T-helper 2 cell (primary cell): ENCODE measurements at places on chromosomes 6 and 20.

DNA sequence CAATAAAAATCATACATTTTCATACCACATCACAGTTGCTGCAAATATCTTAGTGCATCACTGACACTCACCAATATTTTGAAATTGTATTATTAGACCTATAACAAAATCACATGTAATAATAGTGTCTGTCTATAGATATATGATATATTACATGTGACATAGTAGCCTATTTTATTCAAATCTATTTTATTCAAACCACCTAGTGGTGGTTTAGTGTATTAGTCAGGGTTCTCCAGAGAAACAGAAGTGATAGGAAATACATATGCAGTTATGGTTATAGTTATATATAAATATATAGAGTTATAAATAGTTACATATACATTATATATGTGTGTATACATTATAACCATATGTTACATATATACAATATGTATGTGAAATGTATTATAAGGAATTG lies 366.5 kb upstream of the ARID1B start:
- no peak for DNase-seq

- DNase-seq = no peak
Observed at GRCh38 chr6:7232351-7232750, 80.6 kb downstream of the SSR1 start.

DNA sequence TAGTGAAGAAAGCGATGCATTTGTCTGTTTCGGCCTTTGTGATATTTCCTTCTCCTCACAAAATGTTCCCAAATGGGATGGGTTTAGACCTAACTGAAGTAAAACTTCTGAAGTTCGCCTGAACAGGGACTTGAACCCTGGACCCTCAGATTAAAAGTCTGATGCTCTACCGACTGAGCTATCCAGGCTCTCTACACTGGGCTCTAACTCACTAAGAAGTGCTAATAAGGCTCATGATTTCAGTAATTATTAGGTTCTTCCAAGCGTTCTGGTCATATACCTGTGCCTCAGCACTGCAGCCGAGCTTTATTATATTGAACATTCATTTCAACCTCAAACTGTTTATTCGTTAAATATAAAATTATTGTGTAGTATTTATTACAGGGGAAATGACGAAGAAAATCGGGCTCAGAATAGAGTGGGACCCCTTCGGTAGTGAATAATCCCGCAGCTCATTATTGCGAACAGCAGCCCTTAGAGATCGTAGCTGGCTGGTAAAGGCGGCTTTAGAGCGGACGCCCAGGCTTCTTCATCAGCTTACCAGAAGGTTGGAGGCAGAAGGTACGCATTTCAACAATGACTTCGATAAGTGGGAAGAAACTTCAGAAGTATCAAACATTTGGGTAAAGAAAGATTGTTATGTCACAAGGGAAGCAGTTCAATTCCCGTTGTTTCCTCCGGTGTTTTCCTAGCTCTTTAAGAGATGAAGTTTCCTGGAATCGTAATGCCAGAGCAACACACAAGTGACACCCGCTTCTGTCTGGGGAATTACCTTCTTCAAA lies 119.0 kb upstream of the ZNF184 start:
- DNase-seq = no peak

DNA sequence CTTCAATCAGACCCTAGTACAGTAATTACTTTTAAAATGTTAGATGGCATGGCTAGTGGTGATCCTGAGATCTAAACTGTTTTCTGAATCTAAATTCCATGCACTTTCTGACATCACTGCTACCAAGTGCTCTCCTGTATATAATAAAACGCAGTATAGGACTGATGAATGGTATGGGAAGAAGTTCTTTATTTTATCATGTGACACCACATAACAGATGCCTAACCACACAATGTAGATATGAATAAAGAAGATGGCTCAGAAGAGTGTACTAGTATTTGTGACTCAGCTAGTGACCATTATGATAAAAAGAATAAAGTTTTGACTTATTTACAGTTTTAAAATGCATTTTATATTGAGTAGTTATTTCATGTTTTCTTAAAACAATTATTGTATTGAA lies 8.5 kb downstream of the NDUFAF4 start:
- no peak for DNase-seq

DNA sequence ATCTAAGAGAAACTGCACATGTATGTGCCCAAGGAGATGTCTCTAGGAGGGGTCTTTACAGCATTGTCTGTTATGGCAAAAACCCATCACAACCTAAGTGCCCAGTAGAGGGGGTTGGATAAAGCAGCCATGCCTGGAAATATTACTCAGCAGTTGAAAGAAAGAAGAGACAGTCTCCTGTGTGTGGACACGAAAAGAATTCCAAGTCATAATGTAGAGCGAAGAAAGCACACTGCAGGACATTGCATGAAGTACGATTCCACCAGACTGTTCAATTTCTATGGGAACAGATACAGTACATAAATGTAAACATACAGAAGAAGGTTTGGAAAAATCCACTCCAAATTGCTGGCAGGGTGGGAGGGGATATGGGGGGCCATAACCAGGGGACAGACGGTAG lies 7.3 kb upstream of the TGM2 start:
- no peak for DNase-seq

- DNase-seq = no peak
Observed at GRCh38 chr6:21312118-21312517, 281.4 kb upstream of the SOX4 start.

DNA sequence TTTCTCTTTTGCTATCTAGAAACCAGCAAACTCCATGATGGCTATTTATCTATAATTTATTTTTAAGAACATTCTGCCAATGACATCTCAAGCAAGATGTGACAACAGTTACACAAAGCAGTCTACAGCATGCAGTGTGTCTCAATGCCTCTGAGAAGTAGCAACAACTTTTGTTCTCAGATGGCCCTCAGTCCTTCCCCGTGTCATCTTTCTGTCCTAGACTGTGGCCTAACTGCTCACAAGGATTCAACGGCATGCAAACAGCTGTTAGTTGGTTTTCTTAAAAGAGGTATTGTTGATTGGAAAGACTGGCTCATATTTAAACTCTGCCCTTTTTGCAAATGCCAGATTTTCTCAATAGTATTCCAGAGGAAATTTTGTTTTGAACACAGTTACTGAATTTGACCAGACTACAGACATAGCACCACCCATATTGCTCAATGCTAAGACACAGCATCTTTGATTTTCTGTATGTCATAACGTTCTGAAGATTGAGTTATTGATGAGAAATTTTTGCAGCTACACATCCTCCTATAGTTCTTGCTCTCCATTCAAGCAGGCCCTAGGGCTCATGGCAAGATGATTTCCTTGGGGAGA lies 26.1 kb upstream of the F13A1 start:
- DNase-seq = no peak

DNA sequence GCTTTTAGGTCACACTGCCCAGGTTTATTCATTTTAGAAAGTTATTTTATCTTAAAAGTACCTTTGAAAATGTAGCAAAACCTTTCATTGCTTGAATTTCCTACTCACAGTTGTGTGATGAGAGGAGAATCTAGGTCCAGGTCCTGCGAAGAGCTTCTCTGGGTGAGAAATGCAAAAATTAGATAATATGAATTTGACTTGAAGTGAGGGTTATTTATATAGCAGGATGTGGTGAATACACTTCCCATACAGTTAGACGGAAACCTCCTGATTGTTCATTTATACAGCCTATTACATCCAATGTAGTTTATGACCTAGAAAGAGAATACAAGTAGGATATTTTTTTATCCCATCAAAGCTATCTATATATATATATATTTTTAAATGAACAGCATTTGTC lies 30.5 kb downstream of the CDKAL1 start:
- no peak for DNase-seq

- no peak for DNase-seq
Observed at GRCh38 chr20:57498425-57499400, 26.2 kb downstream of the CTCFL start.

GRCh38 chr6:87182940-87183339 lies 27.6 kb downstream of the ZNF292 start:
- DNase-seq = no peak

DNA sequence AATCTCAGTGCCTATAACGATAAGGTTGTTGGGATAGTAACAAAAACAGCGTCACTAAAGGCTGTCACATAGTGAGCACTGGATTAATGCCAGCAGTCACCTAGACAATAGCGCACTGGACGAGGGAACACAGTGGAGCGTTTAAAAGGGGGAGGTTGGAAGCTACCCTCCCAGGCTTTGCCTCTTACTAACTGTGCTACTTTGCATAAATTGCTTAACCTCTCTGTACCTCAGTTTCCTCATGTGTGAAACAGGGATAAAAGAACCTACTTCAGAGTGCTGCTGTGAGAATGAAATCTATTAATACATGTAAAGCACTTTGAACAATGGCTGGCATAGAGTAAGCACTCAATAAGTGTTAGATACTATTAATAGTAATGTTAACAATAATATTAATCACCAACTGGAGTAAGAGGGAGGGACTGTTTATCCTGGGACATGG lies 10.5 kb downstream of the BCL2L1 start:
- DNase-seq = no peak

- DNase-seq = no peak
Observed at GRCh38 chr20:22584922-22585785, 782 bp upstream of the FOXA2 start.

- no peak for DNase-seq
Observed at GRCh38 chr6:44025226-44025625, 102.0 kb downstream of the MRPL14 start.

- no peak for DNase-seq
Observed at GRCh38 chr6:132476688-132477087, 36.2 kb downstream of the STX7 start.

GRCh38 chr6:82068721-82069120 lies 178.8 kb downstream of the IBTK start:
- DNase-seq = no peak

- DNase-seq = no peak
Observed at GRCh38 chr6:32889533-32889932, 35.5 kb downstream of the PSMB9 start.

- no peak for DNase-seq
Observed at GRCh38 chr6:136517002-136517401, 33.2 kb downstream of the MAP7 start.

- no peak for DNase-seq
Observed at GRCh38 chr20:24124003-24124402, 135.4 kb upstream of the GGTLC1 start.

- DNase-seq = no peak
Observed at GRCh38 chr20:10076126-10077080, 41.6 kb downstream of the ANKEF1 start.

DNA sequence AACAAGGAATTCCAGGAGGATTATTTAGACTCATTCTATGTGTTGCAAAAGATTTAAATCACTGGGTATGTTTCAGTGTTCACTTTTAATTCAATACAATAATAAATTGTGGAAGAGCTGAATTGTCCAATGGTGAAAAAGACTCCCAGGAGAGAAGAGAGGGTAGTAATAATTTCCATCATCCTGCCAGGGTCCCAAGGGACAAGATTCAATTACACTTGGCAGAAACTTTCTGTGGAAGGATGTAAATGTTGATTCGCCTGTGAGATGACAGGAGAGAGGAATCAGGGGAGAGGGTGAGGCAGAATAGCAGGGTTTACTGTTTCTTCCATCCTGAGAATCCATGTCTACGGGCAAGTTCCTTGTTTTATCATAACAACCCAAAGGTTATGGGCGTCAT lies 342.7 kb downstream of the ESR1 start:
- DNase-seq = no peak

GRCh38 chr6:75855052-75855451 lies 106.0 kb downstream of the MYO6 start:
- no peak for DNase-seq

GRCh38 chr6:50047026-50047425 lies 2.7 kb downstream of the DEFB112 start:
- no peak for DNase-seq

DNA sequence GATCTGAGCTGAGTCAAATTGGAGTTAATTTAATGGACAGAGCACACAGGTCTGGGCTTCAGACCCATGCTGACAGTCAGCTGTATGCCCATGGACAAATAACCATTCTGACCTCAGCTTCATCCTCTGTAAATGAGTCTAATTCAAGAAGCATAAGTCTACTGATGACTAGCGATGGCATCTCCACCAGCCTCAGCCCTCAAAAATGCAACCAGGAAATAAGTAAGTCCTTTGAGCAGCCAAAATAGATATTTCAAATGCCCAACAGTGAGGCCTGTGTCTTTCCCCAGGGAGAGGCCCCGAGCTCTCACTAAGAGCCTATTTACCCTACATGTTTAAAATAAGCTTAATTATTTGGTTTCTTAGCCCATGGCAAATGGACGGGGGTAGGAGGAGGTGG lies 114.2 kb upstream of the MTHFD1L start:
- DNase-seq = no peak

- no peak for DNase-seq
Observed at GRCh38 chr6:138689849-138690248, 83.7 kb upstream of the CCDC28A start.

DNA sequence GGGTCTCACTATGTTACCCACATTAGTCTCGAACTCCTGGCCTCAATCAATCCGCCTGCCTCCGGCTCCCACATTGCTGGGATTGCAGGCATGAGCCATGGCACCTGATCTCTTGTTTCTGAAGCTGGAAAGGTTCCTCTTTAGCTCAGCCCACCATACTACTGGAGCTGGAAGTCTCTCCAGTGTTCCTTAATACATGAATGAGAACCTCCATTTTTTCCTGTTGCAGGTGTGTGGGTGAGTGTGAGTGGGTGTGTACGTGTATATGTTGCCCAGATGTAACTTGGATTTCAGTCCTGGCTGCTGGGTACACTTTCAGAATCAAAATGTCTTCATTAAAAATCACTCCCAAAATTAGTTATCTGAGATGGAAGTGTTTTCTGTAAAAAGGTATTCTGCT lies 11.1 kb downstream of the PNPLA1 start:
- no peak for DNase-seq

DNA sequence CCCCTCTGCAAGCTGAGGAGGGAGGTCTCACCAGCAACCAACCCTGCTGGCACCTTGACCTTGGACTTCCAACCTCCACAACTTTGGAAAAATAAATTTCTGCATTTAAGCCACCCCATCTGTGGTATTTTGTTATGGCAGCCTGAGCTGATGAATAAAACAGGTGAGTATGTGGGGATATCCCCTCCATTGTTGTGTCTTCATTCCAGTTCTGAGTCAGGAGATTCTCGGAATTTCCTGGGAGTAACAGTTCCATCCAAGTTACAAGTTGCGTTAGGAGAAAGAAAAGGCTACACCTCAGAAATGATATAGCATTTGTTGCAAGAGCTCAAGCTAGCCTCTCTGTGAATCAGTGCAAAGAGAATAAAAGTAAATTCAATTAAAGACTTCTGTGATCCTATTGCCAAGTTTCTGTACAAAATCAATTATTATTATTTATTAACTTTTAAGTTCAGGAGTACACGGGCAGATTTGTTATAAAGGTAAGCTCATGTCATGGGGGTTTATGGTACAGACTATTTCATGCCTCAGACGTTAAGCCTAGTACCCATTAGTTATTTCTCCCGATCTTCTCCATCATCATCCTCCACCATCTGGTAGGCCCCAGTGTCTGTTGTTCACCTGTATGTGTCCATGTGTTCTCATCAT lies 153.0 kb downstream of the NKAIN2 start:
- no peak for DNase-seq

DNA sequence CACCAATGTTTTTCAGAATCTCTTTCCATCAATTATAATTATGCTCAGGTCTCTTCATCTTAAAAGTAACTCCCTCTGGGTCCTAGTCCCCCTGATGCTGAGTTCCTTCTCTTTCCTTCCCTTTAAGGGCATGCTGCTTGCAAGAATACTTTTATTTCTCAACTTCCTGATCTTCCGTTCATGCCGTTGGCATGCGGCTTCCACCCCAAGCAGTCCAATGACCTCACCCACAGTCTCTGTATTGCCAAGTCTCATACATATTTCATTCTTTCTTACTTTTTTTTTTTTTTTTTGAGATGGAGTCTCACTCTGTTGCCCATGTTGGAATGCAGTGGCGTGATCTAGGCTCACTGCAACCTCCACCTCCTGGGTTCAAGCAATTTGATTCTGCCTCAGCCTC lies 83.5 kb downstream of the NDUFAF5 start:
- DNase-seq = no peak
